ENCODE measurements at places on chromosomes 5 and 9.

DNA sequence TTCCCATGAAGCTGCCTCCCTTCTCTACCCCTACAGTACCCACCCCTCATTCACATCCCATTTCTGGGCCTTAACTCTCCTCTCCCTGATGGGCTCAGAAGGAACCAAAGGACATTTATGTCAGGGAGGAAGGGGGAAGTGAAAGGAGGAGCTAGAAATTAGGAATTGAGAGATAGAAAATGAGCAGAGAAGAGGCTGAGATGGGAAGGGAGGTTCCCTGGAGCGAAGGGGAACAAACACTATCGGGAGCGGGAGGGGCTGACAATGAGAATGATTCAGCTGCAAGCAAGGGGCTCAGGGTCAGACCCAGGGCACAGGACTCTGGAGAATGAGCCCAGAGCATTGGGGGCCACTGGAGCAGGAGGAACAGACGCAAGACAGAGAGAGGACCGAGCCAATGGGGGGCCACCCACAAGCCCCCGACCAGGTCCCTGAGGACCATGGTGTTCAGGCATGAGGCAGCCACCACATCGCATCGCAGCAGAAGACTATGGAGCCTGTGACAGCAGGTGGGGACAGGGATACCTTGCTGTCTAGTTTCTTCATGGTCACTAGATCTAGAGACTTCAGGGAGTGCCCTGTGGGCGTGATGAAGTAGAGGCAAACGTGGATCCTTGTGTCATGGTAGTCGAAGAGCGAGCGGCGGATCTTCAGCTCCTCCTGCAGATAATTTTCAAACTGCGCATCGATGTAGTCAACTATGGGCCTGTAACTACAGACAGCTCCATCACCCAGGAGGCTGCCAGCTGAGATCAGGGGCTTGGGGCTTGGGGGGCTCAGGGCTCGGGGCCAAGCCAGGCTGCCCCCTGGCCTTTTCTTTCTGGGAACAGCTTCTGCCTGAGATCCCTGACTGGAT, 13.6 kb downstream of the SEPTIN8 start:
- DNase-seq, result no peak

DNA sequence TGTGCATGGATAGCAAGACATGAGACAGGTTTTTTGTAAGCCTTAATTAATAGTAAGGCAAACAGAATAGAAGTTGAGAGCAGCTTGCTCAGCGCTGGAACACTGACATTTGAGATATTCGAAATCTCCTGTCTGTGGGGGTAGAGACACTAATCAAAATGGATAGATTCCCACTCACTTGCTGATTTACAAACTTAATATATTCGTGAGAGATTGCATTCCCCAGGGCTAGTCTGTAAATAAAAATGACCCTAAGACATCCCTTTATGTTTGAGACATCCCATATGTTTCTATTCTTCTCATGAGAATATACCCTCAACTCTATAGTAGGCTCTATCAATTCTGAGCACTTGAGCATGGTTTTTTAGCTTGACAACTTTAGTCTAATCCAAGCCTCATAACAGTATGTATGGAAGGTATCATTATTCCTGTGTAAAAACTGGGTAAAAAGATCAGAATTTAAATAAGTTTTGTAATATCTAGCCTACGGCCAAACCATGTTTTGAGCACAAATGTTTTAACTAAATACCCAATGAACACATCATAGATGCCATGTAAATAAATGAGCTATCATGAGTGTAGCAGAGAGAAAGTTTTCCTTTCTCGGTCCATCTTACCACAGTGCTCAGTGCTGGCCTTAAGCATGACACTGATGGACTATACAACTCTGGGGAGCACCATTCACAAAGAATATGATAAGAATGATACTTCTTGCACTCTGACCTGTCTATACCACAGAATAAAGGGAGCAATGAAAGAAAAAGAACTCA, 609.2 kb downstream of the PSAT1 start:
- no peak for DNase-seq

GRCh38 chr9:131179561-131180219, 54.3 kb downstream of the NUP214 start:
- peak; percentile 97 for DNase-seq

DNA sequence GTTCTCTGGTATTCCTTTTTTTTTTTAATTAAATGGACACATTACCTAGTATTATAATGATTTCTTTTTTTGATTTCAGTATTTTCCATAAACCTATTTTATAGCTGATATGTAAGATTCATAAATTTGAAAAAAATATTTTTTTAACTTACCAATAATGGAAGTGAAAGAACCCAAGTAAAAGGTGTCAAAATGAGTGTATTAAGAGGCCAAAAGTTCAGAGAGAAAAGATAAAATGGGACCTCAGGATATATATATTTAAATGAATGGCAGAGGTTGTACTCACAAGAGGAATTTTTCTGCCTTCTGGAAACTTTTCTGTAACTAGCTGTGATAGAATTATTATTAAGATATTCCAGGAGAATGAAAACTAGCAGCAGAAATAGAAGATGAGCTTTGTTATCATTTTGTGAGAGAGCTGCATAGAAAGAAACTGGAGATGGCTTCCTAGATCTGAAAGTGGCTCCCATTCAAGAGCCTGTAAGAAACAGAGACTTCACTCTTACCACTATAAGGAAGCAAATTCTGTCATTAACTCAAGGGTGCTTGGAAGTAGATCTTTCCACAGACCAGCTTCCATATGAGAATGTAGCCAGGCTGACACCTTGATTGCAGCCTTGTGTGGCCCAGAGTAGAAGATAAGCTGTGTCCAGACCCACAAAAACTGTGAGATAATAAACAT, 91.7 kb downstream of the MRPS30 start:
- DNase-seq, result no peak

- peak; percentile 77 for DNase-seq
These were observed 156.4 kb upstream of the ELL2 start for GRCh38 chr5:96117771-96118651.

DNA sequence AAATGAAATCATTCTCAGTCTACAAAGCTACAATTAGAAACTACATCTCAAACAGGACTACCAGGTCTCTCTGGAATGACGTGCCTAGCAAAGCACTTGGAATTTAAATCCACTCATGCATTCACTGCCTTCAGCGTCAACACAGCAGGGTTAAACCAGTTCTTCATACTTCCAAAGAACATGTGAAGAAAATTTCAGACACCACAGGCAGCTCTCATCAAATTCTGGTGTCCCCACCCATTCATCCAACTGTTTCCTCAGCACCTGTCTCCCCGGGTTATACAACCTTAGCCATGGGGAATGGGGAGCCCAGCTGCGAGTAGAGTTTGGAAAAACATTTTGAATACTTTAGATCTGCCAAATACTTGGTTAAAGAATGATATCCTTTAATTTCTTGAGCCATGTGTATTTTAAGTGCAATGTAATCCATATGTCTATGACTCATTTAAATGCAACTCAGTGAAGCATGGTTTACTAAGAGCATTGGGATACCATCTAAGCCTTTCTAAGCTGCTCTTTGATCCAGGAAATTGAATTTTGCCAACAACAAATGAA, 17.5 kb downstream of the ADAM19 start:
- peak; percentile 87 for DNase-seq

DNA sequence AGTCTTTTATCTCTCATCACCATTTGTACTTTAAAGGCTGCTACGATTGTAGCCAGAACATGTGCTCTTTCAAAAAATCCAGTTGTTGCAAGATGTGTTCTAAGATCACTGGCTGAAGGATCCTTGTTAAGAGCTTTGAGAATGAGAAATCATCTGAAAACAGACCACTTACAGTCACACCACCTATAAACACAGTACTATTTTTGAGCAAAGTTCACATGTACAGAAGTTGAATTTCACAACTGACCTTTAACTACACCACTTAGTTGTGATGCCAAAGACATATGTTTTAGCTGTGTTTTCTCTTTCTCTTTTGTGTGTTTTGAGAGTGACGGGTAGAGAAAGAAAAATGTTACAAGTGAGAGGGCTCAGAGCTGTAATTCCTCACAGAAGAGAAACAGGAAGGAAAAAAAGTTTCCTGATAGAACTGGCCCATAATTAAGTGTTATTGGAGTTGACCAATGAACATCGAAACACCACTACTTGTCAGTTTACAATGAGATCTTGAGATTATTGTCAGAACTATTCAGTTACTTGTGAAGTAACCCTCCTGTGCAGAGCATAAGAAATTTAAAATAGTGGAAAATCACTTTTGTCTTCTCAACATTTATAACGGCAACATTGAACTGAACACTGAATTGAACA, 245.4 kb downstream of the MLLT3 start:
- no peak for DNase-seq

GRCh38 chr5:122915717-122916461, 70.5 kb downstream of the SNX24 start:
- no peak for DNase-seq

DNA sequence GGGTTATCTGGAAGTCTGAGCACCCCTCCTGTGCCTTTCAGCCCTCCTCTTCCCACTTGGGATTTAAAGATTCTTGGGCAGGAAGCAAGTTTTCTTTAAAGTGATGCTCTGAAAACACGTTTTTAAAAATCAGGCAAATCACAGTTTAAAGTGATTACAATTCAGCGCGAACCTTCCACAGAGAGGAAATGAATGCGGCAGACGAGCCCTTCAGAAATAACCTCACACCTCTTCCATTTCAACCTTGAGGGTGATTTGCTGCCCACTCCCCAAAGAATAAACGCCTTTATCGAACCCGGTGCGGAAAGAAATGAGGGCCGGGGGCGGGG, 2.3 kb upstream of the EFNA5 start:
- peak; percentile 8 for DNase-seq

GRCh38 chr9:126606483-126606870, 7.3 kb upstream of the LMX1B start:
- no peak for DNase-seq

DNA sequence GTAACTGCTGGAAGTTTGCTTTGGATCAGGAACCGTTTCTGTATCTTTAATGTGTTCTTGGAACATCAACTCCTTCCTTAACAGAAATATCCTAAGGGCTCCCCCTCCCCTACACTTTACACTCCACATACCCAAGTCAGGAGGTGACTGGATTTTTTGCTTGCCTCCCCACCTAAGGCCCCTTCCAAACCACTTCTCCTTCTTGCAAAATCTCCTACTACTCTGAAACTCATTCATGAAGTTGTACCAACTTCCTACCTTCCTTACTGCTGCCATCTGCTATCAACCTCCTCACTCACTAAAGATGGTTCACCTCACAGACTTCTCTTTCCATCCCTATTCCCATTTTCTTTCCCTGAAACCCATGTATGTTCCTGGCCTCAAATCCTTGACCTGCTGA, 16.1 kb downstream of the TXN start:
- DNase-seq, result no peak

DNA sequence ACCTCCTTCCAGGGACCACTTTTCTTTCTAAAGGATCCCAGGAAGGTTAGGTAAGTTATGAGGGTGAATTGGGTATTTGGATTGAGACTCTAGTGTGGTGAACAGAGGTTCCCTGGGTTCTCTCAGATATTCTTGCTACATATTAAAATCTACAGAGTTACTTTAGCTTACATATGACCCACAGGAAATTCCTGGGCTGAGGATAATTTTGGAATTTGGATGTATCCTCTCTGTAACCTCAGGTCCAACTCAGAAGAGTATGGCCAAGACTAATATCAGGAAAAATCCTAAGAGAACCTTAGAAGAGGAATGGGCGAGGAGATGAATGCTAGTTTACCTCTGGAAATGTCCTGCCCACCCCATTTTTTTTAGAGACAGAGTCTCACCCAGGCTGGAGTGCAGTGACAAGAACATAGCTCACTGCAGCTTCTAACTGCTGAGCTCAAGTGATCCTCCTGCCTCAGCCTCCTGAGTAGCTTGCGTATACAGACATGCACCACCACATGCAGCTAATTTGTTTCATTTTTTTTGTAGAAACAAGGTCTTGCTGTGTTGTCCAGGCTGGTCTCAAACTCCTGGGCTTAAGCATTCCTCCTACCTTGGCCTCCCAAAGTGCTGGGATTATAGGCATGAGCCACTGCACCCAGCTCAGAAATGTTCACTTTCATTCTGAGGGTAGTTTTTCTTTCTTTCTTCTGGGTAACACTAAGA, 196.4 kb downstream of the ARHGEF28 start:
- DNase-seq, result peak; percentile 75

- DNase-seq, result no peak
These were observed 8.2 kb upstream of the PARP8 start for GRCh38 chr5:50658246-50658645.

- no peak for DNase-seq
These were observed 146.3 kb downstream of the CHSY3 start for GRCh38 chr5:130050585-130050984.

DNA sequence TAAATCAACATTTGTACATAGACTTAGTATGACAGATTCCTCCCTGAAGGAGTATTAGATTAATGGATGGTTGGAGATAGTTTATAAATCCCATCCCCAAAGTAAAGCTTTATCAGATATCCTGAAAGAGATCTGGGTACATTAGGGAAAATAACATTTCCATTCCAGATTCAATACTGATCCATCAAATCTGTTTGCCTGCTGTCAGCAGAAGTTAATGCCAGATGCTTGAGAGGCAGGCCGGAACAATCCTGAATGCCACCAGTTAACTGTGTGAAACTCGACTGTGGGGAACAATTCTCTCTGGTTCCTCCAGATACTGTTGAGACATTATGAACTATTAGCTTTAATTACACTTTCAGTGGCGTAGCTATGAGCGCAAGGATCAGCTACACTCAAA, 1166.8 kb downstream of the MAT2B start:
- DNase-seq, result no peak

GRCh38 chr9:91580136-91580535, 156.5 kb upstream of the NFIL3 start:
- DNase-seq, result peak; percentile 54

DNA sequence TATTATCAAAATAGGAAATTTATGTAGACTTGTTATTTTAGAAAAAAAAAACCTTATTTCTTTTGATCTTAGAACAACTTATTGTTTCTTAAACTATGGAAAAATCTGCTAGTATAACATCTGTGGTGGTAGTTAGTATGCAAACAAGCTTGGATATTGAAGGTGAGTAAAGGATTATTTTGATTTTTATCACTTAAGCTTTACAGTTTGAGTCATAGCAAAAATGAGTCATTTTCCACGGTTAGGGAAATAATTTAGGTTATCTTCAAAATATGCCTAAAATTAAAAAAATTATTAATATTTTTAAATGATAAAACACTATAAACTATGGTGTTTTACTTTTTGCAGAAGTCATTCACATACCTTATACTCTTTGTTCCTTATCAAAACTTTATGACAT, 107.2 kb upstream of the DHFR start:
- DNase-seq, result no peak

All from EH (cell line).